ENCODE measurements at places on chromosomes 12 and 14.

DNA sequence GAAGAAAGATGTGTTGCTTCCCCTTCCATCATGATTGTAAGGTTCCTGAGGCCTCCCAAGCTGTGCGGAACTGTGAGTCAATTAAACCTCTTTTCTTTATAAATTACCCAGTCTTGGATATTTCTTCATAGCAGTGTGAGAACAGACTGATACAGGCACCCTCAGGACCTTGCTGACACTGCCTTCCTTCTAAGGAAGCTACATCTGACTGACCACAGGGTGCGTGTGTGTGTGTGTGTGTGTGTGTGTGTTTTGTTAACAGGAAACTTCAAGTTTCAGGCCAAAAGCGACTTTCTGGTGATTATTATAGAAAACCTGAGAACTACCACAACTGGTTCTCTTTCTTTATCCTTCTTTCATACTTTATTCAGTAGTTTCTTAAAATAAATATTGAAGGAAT is 149.0 kb downstream of the CAPZA3 start:
- no peak for DNase-seq

DNA sequence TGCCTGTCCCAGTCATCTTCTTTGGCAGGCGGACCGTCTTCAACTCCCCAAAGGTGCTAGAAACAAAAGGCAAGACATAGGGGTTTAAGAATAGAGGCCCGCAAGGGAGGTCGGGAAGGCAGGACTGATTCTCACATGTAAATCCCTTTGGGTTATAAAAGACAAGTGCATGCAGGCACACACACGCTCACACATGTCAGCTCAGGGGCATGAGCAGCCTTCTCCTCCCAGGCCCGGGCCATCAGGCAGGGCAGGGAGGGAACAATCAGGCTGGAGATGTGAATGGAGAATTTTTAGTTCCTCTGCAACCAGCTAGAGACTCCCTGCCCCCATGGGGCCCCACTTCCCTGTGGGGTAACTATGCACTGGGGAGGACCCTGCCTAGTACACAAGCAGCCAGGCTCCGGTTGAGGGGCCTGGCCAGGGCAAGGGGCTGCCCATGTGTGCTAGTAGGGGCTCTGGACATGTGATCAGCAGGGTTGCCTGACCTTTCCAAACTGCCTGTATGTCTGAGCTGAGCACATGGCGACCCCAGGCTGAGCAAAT is 107.2 kb downstream of the RBM19 start:
- DNase-seq = no peak

- no peak for DNase-seq
Observed at GRCh38 chr14:67497216-67497615, 8.7 kb upstream of the TMEM229B start.

DNA sequence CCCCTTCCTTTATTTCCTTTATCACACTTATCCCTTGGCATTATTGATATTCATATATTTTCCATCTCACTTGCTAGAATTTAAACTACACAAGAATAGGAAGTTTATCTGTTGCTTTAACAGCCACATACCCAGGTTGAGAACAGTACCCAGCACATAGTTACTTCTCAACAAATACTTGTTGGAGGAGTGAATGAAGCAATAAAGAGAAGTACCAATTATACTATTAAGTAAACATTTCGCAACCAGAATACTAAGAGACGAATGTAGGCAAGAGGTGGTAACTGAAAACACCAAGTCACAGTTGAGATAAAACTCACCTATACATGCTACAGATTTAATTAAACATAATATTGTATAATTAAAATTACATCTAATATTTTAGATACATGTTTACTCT is 110.9 kb downstream of the FSCB start:
- no peak for DNase-seq

- peak; percentile 84 for DNase-seq
Observed at GRCh38 chr12:3202734-3203446, 125.7 kb downstream of the TSPAN9 start.

DNA sequence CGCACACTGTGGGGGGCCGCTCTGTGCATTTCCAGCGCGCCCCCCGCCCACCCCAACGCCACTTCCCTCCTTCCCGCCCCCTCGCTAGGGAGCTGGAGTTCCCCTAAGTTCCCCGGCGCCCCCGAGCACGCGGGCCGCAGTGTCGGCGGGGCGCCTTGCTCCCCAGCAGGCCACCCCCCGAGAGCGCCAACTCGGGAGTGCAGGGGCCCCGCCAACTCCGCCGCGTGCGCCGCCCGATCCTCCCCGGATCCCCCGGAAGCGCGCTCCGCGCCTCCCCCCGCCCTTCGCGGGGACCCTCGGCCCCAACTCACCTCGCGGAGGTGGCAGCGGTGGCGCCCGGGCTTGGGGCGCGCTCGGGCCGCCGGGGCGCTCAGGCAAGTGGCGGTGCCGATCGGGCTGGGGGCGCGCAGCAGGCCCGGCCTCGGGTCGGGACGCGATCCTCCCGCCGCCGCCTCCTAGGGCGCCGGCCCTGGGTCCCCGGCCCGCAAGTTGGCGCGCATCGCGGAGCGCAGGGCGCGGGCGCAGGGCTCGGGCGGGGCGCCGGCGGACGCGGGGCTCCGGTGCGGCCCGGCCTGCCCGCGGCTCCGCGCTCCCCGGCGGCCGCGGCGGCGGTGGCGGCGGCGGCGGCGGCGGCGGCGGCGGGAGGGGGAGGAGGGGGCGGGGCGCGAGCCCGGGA is at the start of gene NCOR2:
Gene NCOR2, minus strand, starts transcription at position 616 of the 676 bp plus-strand sequence. CDS start 72,361 bp downstream, outside the sequence.
- peak; percentile 78 for DNase-seq

- no peak for DNase-seq
Observed at GRCh38 chr14:32594766-32595165, 265.7 kb downstream of the AKAP6 start.

DNA sequence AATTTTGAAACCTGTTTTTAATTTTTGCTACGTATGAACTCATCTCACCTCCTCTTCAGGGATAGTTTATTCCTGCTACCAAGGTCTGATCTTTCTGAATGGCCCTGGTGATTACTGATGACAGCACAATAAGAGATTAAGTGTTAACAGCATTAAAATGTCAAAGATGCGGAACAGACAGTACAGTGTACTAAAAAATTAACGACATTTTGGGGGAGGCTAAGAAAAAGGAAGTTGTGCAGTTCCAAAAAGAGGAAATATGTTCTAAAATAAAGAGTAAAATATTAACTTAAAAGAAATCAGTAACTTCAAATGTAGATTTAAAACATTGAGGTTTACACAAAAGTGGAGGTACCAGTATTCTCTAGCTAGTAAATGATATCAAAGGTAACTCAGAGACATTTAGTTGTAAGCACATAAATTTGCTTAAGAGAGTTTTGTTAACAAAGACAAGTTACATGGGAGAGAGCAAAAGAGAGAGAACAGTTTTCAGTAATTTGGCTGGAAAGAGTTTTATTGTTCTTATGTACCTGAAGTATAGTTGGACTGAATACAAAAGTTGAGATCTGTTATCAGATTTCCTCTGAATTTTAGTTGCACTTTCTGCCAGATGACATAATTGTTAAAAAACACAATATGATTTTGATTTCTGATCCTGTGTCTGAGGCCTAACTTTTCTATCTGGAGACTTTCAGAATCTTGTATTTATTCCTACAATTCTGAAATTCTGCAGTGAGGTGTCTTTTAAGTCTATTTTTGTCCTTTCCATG is 4.2 kb upstream of the CLECL1 start:
- no peak for DNase-seq

- no peak for DNase-seq
Observed at GRCh38 chr12:131915823-131916222, 13.3 kb upstream of the PUS1 start.

DNA sequence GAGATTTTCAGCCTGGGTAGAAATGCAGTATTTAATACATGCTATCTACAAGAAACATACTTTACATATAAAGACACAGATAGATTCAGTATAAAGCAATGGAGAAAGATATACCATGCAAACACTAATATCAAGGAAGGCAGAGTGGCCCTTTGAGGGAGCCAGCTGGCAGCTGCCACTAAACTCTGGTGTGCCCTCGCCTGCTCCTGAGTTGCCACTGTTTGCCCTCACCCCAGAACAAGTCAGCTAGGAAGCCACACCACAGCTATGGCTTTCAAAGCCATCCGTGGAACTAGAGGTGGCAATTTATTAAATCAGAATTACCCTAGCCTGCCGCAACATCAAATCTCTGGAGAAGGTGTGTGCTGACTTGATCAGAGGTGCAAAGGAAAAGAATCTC is 18.3 kb downstream of the PXN start:
- no peak for DNase-seq

DNA sequence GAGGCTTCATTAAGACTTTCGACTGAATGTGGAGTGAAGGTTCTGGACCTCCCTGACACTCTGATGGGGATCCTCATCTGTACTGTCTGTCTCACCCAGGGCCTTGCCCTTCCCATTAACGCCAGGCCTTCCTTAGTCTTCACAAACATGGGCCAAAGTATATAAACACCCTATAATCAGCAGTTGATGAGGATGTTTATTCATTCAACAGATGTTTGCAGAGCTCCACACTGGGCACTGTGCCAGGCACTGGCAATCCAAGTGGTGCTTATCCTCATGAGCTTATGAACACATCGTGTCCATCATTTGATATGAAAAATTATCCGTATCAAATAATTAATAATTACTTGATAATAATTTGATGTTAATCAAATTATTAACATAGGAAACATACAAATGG is 454.4 kb downstream of the FUT8 start:
- no peak for DNase-seq

GRCh38 chr12:537772-538171 is 78.0 kb downstream of the B4GALNT3 start:
- DNase-seq = no peak

- no peak for DNase-seq
Observed at GRCh38 chr12:131916306-131917138, 12.6 kb upstream of the PUS1 start.

DNA sequence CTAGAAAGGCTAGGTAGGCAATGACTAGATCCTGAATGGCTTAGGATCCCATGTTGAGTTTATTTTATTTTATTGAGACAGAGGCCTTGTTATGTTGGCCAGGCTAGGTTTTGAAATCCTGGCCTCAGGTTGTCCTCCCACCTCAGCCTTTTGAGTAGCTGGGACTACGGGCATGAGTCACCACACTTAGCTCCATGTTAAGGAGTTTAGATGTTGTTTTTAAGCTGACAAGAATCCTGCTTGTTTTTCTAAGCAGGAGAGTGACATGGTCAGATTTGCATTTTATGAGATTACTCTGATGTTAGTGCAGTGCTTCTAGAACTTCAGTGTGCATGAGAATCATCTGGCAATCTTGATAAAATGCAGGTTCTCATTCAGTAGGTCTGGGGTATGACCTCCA is 14.5 kb downstream of the CCDC198 start:
- no peak for DNase-seq

DNA sequence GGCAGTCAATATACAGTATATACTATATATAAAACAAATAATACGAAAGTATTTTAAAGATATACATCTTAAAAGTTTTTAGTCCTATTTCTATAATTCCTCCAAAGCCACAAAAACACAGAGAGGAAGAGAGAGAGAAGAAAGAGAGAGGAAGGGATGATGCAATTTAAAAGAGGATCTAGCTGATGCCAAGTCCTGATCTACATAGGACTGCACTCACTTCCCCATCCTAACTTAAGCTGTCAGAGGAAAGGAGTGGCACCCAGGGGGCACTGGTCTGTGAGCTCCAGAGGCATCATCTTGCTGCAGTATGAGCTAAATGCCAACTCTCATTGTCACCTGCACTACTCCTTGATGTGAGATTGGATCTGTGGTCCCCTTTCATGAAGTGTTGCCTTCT is 95.8 kb downstream of the C12orf42 start:
- DNase-seq = no peak

DNA sequence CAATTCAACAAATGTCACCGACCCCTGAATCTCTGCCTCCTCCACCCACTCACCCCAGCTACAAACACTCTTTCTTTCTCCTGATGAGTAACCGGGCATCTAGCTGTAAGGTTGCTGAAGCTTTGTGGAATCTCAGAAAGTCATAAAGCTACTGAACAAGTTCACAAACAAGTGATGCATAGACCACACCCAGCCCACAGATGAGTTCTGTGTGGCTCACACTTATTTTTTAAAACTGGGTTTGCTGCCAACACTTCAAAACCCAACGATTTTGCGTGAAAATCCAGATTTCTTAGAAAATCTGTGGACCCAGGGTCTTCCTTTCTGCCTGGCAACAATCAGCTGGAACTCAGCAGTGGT is 96.1 kb downstream of the APAF1 start:
- DNase-seq = no peak

- no peak for DNase-seq
Observed at GRCh38 chr12:131082290-131083194, 128.8 kb downstream of the ADGRD1 start.

DNA sequence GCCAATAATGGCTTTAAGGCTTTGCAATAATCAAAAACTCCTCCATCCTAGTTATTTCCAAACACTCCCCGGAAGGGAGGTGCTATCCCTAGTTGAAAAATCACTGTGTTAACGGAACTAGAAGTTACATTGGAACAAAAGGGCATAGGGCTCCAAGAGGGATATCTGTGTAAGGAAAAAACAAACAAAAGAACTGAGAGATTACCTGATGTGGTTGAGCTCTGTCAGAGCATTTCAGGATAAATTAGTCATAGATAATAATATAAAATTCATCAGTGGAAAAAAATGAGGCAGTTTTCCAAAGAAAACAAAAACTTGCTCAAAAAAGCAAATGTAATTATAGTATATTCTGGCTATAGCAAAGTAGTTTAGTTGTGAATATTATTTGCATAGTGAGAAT is 27.4 kb upstream of the PAPLN start:
- DNase-seq = no peak

DNA sequence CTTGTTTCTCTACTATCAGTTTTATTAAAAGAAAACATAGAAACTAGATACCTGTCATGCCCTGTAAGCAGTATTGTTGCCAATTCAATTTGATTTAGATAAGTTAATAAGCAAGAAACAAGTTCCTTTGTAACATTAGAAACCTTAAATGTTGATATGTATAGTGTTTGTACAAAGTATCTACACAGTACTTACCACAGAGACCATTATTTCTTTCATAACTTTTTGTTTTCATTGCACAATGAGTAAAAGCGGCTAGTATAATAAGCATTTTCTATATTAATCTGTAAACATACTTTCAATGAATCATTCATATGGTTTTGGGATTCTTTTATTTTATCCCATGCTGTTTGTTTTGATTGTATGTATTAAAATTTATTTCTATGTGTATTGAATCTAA is 305.1 kb downstream of the TTC6 start:
- no peak for DNase-seq

DNA sequence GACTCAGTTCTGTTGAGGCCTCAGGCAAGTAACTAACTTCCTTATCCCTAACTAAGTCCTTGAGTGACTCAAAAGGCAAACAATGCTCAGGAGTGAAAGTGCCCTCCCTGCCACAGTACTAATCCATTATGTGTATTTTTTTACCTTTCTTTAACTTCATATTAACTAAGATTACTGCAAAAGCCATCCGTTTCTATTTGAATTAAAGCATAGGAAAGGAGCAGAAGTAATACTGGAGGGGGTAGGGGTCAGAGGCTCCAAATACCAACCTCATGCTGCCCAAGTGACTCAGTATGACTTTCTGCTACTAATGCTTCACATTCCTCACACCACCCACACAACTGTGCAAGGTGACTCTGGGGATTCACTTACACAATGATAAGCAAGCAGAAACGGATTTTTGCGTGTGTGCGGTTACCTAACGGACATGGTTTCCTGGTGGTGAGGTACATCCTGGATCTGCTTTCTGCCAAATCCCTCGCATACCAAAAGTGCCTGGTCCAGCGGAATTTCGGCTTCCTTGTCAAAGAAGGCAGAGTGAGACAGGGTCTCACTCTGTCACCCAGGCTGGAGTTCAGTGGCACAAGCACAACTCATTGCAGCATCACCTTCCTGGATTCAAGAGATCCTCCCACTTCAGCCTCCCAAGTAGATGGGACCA is 25.1 kb downstream of the MOK start:
- peak; percentile 53 for DNase-seq

- DNase-seq = no peak
Observed at GRCh38 chr12:59861635-59862034, 265.8 kb downstream of the SLC16A7 start.

Measured in 8988T (cell line).